ENCODE measurements at places on chromosomes 7 and 10. TPM values are rescaled to one million over a fixed set of nuclear protein-coding genes. Genes with fewer than 3 reads are reported as not detected.

- no peak overlapping the region for H3K27ac ChIP-seq
- H3K27me3 ChIP-seq, result no peaks in the 10 kb centered on the region
- no peak overlapping the region for H3K4me3 ChIP-seq
- H3K4me1 ChIP-seq, result peaks cover 24% of the 10 kb centered on the region
These were observed 44.0 kb upstream of the ANKRD1 start for GRCh38 chr10:90964781-90965465.

PKD2L1 gene
- total RNA-seq, result not detected

DNA sequence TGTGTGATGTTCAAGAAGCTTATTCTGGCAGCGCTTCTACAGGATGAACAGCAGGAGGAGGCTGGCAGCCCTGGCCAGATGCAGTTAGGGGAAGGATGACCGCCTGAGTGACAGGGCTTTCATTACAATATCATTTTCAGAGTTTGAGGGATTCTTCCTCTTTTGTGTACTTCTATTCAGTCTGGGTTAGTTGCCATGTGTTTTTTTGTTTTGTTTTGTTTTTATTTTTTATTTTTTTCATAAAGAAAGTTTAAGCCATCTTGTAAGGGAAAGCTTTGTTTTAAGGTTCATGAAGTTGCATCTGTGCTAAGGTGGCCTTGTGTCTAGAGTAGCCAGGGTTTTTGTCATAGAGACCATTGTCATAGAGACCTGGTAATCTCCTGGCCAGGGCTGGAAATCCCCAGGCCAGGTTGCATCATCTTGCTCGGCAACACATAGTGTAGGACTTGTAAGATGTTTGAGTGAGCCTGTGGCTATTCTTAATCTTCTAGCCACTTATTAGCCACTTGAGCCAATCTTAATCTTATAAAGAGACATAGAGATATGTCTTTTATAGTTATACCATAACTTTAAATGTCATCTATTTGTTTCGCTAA is 230.5 kb upstream of the TMEM229A start:
- no peaks in the 10 kb centered on the region for H3K27me3 ChIP-seq
- DNase-seq, result no peak
- peaks cover 8% of the 10 kb centered on the region for H3K4me1 ChIP-seq
- no peak overlapping the region for H3K4me3 ChIP-seq
- H3K36me3 ChIP-seq, result no peaks in the 10 kb centered on the region

GRCh38 chr7:80346704-80347103 is 165.2 kb downstream of the GNAT3 start:
- H3K4me3 ChIP-seq, result no peak overlapping the region
- no peaks in the 10 kb centered on the region for H3K36me3 ChIP-seq
- H3K27me3 ChIP-seq, result no peaks in the 10 kb centered on the region
- no peak for DNase-seq

- no peaks in the 10 kb centered on the region for H3K36me3 ChIP-seq
- no peaks in the 10 kb centered on the region for H3K27me3 ChIP-seq
- no peak overlapping the region for H3K4me3 ChIP-seq
- DNase-seq, result no peak
These were observed 59.8 kb downstream of the ITIH5 start for GRCh38 chr10:7606951-7607404.

DNA sequence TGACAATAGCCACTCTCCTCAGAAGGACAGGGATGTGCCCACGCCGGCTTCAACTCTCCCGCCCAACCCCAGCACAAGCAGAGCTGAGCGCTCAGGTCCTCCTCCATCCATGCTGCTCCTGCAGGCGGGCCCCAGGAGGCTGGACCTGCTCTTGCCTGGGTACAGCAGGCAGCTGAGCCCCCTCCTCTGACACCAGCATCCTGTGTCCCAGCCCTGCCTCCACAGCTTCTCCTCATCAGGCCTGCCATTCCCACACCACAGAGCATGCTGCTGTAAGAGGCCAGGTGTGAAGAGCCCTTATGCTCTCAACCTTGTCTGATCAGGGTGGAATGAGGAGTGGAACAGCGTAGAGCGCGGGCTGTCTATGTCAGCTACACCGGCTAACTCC is 302.2 kb downstream of the PTPRN2 start:
- H3K27ac ChIP-seq, result no peak overlapping the region
- peak; percentile 81 for DNase-seq
- no peaks in the 10 kb centered on the region for H3K27me3 ChIP-seq
- no peak overlapping the region for H3K4me3 ChIP-seq

DNA sequence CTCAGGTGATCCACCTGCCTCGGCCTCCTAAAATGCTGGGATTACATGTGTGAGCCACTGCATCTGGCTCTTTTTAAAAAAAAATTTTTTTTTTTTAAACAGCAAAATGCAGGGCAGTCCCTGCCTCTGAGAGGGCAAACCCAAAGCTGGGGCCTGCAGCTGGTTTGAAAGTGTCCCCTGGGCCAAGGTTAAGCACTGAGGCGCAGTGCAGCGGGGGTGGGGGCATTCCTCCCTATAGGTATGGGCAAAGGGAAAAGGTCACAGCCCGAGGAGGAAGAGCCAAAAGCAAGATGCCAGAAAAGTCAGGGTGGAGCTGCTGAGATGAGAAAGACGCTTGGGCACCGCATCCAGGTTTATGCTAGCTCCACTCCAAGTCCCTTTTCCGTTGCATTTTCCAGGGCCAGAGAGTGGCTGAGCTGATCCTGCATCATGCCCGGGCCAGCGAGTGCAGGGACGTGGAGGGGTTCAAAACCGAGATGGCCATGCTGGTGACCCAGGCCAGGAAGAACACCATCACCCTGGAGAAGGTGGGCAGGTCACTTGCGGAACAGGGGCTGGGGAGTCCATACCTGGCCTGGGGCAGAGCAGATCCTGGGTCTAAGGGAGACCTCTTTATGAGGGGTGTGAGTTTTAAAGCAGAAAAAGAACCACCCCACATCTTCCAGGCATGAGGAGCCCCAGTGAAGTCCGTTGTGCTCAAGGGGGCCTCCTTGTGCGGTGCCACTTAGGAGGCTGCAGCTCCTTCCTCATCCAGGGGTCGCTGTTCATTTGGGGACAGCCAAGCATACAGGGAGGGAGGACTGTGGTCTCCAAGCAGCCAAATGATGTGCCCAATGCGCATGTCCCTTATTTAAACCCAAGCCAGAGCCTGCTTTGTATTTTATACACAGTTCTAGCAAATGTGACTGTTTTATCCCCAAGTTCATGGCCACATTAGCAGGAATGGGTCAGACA is 7.0 kb upstream of the NDUFB2 start:
- H3K4me1 ChIP-seq, result no peaks in the 10 kb centered on the region
- H3K4me3 ChIP-seq, result no peak overlapping the region
- DNase-seq, result peak; percentile 75
- H3K27me3 ChIP-seq, result no peaks in the 10 kb centered on the region
- H3K27ac ChIP-seq, result no peak overlapping the region

LBX1 gene
- not detected for total RNA-seq

DNA sequence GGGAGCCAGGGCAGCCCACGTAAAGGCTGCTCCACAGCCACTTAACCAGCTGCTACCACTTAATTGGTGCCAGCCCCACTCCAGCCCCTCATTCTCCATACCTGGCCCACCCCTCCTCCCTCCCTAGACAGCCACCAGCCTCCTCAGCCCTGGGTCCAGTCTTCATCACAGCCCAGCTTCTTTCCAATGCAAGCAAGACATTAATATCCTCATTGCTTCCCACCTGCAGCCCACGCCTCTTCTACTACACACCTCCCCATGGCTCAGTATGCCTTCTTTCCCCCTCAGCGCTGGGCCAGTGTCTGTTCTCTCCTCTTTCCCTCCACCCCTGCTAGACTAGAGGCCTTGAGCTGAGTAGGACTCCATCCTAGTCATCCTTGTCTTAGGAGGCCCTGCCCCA is 33.5 kb upstream of the UNC5B start:
- peaks cover 64% of the 10 kb centered on the region for H3K27me3 ChIP-seq
- no peaks in the 10 kb centered on the region for H3K4me1 ChIP-seq
- H3K27ac ChIP-seq, result no peak overlapping the region
- no peaks in the 10 kb centered on the region for H3K36me3 ChIP-seq
- H3K4me3 ChIP-seq, result no peak overlapping the region

DNA sequence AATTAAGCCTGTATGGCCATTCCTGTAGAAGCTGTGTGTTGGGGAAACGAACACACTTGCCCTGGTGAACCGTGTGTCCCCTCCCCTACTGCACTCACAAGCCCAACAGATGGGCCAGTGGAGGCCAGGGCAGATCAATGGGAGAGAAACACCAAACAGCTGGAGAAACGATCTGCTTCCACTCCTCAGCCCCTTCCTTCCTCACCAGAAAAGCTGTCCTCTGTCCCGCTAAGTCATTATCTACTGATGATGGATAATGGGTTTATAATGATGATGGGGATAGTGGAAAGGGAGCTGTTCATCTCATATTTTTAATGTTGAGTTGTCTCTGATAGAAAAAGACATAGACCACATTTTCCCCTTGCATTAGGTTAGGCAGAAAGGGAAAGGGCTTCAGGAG is 99.7 kb downstream of the ELMO1 start:
- H3K4me3 ChIP-seq, result no peak overlapping the region
- DNase-seq, result no peak
- H3K27me3 ChIP-seq, result no peaks in the 10 kb centered on the region
- H3K27ac ChIP-seq, result no peak overlapping the region

PNLIPRP2 gene
- total RNA-seq, result not detected

DNA sequence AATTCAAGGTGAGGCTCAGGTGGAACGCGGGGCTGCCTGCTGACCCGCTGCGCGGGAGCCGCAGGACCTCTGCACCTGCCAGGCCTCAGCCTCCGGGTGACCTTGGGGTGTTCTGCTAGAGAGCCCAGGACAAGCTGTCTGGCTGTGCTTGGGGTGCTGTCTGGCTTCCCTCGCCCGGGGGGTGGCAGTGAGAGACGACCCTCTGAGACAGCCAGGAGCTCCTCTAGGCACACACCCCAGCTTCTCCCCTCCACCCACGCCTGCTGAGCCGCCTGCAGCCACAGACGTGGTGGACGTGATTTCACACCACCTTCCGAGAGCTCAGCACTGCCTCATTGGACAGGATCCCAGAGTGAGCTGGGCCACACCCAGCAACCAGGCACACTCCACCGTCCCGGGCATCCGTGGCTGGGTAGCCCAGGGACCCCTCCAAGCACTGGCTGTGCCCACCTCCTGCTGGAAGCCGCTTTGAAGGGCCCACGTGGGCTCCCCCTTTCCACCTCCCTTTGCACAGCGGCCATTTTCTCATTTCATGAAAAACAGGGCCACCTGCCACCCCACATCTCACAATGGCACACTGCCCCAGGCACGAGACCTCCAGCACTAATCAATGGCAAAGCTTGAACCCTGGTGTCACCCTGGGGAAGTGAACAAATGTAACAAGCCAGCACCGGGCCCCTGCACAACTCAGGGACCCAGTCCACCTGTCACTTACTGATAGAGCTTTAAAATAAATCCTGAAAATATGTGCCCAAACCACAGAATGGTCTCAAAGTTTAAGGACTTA is 35.0 kb downstream of the ZFAND2A start:
- DNase-seq, result no peak
- peaks cover 7% of the 10 kb centered on the region for H3K36me3 ChIP-seq
- no peaks in the 10 kb centered on the region for H3K27me3 ChIP-seq
- peak overlapping the region; percentile 52 for H3K27ac ChIP-seq
- H3K4me1 ChIP-seq, result peaks cover 43% of the 10 kb centered on the region

DNA sequence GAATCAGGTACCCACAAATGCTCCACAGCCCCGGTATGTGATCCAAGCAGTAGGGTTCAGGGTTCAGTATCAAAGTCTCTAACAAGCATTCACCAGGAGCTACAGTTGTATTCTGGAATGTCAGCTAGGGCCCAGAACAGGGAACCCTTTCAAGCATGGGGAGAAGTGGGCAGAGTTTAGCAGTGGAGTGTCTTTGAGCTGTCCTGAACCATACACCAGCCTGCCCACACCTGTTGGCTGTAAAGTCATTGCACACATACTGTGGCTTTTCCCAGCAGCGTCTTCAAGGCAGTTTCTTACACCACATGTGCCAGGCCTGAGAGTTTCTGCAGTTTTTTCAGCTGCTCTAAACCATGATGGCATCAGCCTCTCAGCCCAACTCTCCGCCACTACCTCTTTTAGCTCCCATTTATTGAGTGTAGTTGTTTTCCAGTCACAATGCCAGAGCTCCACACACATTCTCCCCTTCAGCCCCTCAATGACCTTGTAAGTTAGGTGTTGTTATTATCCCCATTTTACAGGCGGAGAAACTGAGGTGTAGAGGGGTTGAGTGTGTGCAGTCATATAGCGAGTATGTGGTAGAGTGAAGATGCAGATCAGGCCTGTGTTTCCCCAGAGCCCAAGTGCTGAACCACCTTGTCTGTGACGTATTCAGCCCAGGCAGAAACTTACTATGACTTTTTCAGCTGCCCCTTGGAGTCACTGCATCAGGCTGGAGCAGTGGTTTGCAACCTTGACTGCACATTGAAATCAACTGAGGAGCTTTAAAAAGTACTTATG is 83.1 kb downstream of the CHN2 start:
- H3K4me1 ChIP-seq, result peaks cover 4% of the 10 kb centered on the region
- no peak for DNase-seq
- H3K36me3 ChIP-seq, result no peaks in the 10 kb centered on the region
- H3K27me3 ChIP-seq, result peaks cover 27% of the 10 kb centered on the region

GRCh38 chr7:71705901-71706596 is 574.1 kb downstream of the GALNT17 start:
- no peak overlapping the region for H3K4me3 ChIP-seq
- DNase-seq, result no peak
- no peak overlapping the region for H3K27ac ChIP-seq
- no peaks in the 10 kb centered on the region for H3K36me3 ChIP-seq
- H3K27me3 ChIP-seq, result peaks cover 16% of the 10 kb centered on the region
- H3K4me1 ChIP-seq, result no peaks in the 10 kb centered on the region

DNA sequence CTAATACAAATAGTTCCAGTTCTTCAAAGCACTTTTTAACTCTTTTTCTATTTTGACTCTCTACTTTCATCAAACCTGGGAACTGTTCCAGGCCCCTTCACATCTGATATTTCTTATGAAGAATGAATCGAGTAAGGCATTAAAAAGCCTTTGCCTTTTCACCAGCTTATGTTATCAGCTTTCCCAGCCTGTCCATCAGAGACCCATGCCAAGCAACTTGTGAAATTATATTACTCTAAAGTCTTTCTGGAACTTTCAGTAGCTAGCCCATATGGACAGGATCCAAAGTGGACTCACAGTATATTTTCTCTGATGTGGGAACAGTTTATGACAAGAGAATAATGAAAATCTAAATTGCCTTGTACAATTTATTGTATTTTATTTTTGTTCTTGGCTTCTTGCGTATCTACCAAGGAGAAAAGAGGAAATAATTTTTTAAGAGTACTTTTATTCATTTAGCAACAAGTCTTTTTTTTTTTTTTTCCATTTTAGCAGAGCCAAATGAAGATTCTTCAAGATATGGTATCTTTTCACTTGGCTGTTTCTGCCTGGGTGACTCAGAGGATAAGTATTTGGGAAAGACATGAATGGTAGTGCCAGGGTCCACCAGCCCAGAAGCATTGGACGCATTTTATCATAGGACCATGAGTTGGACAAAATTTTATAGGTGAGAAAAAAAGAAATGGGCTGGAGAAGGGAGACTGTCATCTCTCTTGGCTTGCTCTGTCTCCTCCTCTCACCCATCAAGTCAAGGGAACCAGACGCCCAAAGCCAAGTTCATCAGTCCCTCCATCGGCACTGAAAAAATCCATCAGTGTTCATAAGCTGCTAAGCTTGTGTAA is 195.8 kb upstream of the NEBL start:
- H3K27ac ChIP-seq, result no peak overlapping the region
- no peaks in the 10 kb centered on the region for H3K4me1 ChIP-seq
- no peak overlapping the region for H3K4me3 ChIP-seq
